ENCODE measurements at places on chromosomes 1 and 21. TPM values are rescaled to one million over a fixed set of nuclear protein-coding genes. Genes with fewer than 3 reads are reported as not detected.
A peak's percentile ranks its signal among the peaks of the same experiment; 100 is the strongest.

DNA sequence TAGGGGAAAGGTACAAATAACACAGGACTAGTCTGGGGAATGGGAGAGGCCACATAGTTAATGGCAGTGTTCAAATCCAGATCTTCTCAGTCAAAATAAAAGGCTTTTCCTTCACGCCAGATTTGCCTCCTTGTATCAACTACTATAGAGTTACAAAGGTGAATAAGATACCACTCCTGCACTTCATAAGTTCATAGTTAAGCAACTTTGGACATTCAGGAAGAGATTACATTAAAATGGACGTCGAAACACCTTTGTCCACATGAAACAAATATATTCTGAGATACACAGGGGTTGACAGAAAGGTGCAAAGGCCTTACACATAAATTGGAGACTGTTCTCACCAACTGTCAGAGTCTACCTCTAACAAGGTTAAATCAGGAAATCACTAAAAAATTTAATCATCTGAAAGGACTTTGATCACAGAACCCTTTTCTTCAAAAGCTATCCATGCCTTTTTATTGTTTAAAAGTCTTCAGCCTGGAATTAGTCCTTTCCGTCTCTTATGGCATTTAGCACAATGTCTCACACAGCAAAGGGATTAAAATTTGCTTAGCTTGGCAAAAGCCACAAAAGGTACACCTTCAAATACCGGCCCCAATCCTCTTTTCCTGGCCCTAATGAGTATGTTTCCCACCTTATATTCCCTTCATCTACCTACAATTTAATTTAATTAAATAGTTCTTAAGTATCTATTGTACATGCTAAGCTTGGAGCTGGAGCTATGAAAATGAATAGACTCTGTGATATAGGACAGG lies 8.1 kb downstream of the F5 start:
- DNase-seq, result no peak

HSPA6 gene
- 0.22 TPM for total RNA-seq

DNA sequence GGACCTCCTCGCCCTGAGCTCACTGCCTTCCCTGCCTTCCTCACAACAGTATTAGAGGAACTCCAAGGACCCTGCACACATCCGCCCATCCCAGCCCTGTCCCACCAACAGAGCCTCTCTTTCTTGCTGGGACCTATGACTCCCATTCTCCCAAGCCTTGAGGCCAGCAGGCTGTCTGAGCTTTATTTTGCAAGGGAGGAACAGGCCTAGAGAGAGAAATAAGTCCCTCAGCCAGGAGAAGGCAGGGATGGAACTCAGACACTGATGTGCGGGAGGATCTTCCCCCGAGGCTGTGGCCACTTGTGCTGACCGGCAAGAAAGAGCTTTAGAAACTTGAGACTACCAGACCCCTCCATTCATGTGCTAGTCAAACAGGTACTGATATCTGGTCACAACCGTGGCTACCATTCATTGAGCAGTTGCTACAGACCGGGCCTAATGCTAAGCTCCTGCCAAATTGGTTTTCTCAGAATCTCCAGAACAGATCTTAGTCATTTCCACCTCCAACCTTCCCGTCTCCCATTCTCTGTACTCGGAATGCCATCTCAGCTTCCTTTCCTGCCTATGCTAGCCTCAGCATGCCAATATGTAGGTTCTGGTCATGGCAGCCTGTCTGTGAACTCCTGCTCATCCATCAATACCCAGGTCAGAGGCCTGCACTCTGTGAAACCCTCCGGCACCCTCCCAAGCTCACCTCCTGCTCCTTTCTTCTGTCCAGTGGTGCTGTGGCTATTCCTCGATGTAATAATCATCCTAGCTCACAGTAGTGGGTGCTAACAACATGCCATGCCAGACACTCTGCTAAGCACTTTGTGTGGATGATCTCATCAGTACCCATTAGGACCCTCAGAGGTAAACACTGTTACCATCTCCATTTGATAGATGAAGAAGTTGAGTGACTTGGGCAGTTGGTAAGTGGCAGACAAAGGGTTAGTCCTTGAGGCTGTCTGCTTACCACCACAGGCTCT lies 3.8 kb downstream of the TMEM54 start:
- no peak for DNase-seq

DNA sequence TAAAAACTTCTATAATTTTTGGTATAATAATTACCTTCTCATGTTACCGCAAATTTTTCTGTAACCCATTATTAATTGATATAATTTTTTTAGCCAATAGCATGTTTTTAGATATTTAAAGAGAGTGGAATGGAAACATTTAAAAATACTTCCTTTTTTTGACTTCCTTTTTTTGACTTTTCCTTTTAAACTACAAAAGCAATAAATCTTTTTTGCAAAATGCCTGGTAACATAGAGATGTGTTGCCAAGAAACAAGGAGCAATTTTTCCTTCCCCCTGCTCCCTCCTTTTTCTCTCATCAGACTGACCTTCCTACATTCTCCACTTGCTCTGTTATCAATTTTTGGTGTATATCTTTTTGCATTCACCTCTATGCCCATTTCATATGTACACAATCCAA lies 666.2 kb downstream of the ADGRL2 start:
- DNase-seq, result no peak

GRCh38 chr1:67889953-67890567 lies 56.8 kb upstream of the GNG12 start:
- DNase-seq, result no peak

GRCh38 chr1:25872713-25873112 lies 2.8 kb downstream of the PAQR7 start:
- no peak for DNase-seq

GRCh38 chr1:50047916-50048694 lies 24.4 kb upstream of the AGBL4 start:
- peak; percentile 91 for DNase-seq

RYR2 gene
- total RNA-seq, result 7.9 TPM

DNA sequence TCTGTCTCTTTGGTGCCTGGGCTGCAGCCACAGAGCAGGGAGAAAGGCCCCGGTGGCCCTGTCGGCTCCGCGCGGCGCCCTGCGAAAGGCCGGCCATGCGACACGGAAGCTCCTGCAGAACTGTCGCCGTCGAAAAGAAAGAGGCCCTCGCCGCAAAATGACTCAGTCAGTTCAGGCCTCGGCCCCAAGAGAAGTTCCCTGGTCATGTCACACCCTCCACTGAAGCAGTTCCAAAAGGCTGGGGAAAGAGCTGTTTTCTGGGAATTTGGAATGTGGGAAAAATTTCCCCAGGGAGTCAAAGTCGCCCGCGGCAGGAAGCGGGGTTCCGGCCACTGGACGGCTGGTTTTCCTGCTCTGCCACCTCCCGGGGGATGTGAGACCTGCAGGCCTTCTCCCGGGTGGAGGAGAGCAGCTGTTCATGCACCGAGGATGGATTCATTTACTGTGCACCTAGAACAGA lies 115.8 kb upstream of the ZNF678 start:
- DNase-seq, result peak; percentile 70

- DNase-seq, result no peak
Observed at GRCh38 chr1:183231545-183231944, 45.5 kb downstream of the LAMC2 start.

FAM110D gene
- 0.37 TPM for total RNA-seq

DNA sequence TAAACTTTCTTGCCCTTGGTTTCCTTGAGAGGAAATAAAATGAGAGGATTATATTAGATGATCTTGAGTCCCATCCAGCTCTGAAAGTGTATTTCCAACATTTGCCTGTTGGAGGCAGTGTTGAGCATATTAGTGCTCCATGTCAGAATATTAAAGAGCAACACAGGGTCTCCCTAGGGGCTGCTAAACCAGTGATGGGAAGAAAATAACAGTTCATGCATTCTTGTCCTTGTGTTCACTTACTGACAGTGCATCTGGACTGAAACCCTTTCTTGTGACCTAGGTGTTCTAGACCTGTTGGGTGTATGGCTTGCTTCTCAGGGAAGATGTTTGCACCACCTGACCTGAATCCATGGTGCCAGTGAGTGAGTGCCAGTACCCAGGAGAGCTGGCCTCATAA lies 124.7 kb upstream of the KIAA0040 start:
- DNase-seq, result peak; percentile 55

GRCh38 chr1:57549300-57549699 lies 125.4 kb upstream of the DAB1 start:
- no peak for DNase-seq

DNA sequence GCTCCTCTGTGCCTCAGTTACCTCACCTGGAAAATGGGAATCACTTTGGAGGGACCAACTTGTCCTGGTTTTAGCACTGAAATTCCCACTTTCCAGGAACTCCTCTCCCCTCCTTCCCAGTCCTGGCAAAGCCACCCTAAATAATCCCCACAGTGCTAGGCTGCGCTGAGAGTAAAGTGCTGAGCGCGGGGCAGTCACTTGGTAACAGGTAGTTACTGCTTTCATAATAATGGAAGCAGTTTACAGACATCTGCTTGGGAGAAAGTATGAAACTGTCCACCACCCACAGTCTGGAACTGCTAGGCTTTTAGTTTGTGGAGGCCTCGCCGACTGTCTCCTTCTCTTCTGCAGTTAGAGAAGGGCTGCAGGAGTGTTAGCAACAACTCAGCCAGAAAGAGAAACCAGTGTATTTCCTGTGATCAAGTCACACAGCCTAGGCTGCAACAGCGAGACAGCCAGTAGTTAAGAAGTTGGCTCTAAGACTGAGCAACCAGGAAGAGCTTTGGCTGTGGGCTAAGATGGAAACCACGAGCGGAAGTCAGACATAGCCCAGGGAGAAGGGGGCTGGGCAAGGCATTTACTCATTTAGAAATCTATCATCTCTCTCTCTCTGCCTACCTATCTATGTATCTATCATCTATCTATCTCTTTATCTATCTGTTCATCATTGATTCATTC lies 30.8 kb upstream of the ABCG1 start:
- DNase-seq, result no peak

DNA sequence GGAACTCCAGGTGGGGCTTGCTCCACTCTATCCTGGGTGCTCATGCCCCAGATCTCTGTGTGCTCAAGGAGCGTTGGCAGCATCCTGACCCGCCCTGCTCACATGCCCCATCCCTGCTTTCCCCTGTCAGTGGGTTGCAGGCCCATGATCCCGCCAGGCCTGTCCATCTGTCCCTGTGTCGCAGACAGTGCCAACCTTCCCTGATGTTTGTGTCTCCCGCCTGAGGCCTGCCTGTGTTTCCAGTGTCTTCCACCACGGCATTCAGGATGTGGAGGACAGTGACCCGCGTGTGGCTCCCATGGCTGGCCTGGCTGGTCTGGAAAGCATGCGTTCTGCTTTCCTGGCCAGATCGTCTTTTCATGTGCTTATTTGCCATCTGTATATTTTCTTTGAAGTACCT lies 82.9 kb downstream of the PCBP3 start:
- no peak for DNase-seq

- DNase-seq, result no peak
Observed at GRCh38 chr1:228289996-228290881, 82.4 kb downstream of the OBSCN start.

DNA sequence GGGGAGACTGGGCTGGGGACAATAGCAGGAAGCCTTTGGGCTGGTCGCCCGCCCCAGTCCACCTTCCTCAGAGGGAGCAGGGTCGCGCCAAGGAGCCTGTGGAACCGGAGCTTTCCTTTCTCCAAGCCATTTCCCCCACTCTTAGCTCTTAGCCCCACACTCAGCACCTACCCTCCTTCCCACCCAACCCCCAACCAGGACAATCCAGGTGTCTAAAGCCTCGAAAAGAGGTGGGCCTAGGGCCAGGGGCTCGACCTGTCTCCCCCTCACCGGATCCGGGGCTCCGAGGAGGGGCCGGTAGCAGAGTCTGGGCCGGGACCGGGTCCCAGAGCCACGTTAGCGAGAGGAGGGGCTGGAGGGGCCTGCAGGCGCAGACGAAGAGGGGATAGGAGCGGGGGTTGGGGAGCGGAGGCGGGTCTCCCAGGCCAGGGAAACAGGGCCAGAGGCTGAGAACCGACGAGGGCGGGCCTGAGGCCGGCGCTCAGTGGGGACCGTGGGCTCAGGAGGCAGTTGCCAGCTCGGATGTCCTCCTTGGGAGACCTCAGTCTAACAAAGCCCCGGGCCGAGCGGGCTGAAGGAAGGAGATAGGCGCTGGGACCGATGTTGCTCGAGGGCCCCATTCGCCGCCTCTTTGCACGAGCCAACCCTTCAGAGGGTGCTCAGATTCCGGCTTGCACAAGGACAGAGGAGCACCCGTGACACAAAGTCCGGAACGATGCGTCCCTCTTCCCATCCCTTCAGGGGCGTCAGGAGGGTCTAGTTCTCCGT lies 943 bp downstream of the SEMA6C start:
- DNase-seq, result peak; percentile 48

GRCh38 chr1:164641353-164641730 lies 82.4 kb downstream of the PBX1 start:
- DNase-seq, result no peak

- DNase-seq, result no peak
Observed at GRCh38 chr1:228161866-228162265, 3.7 kb upstream of the IBA57 start.

NDUFS2 gene
- total RNA-seq, result 108 TPM

DNA sequence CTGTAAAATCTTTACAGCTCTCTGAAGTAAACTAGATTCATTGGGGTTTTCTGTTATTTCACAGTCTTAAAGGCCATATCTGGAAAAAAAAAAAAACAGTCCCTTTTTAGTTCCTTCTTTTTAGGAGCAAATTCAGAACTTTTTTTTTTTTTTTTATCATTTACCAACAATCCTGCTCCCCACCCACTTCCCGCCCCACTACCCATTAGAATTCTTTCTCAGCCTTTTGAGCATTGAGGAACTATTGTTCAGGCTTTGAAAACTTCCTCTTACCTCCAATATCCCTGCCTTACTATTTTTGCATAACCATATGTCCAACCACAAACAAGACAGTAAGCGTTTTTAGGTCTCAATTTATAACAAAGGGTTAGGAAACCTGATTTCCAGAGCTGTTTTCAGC lies 330.1 kb downstream of the PLPP3 start:
- DNase-seq, result no peak

CACNA1S gene
- 0.07 TPM for total RNA-seq

GRCh38 chr1:168135921-168136708 lies 615 bp downstream of the GPR161 start:
- peak; percentile 41 for DNase-seq

DCAF6 gene
- total RNA-seq, result 13.5 TPM

DNM3 gene
- 1.9 TPM for total RNA-seq

RHEX gene
- total RNA-seq, result not detected

DNA sequence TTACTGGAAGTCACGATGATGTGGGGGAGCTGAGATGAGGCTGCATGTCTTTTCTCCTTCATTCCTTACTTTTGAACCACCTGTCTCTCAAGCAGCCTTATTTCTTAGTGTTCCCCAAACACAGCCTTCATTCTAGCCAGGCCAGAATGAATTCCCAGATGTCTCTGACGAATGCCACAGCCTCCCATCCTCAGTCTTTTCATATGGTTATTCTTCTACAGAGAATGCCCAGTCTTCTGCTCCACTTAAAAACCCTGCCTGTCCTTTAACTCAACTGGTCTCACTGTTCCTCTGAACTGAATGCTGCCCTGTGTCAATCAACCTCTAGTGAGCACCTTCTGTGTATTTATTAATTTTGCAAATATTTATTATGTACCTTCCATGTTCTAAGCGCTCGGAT lies 156.2 kb downstream of the PLA2G4A start:
- no peak for DNase-seq
